ENCODE measurements at places on chromosomes 6 and 20.

GRCh38 chr6:57021086-57021720 lies 25.3 kb upstream of the KIAA1586 start:
- DNase-seq: peak; percentile 13

DNA sequence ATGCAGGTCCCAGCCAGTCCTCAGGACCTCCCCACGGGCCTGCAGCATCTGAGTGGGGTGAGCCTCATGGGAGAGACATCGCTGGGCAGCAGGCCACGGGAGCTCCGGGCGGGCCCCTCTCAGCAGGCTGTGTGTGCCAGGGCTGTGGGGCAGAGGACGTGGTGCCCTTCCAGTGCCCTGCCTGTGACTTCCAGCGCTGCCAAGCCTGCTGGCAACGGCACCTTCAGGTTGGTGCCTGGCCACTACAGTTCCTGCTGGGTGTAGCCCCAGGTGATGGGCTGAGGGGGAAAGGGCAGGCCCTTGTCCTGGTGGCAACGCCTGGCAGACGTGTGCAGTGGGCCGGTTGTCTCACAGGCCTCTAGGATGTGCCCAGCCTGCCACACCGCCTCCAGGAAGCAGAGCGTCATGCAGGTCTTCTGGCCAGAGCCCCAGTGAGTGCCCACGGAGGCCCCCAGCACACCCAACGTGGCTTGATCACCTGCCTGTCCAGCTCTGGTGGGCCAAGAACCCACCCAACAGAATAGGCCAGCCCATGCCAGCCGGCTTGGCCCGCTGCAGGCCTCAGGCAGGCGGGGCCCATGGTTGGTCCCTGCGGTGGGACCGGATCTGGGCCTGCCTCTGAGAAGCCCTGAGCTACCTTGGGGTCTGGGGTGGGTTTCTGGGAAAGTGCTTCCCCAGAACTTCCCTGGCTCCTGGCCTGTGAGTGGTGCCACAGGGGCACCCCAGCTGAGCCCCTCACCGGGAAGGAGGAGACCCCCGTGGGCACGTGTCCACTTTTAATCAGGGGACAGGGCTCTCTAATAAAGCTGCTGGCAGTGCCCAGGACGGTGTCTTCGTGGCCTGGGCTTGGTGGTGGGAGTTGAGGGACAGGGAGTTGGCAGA lies 787 bp upstream of the TNFRSF6B start:
- DNase-seq: no peak

DNA sequence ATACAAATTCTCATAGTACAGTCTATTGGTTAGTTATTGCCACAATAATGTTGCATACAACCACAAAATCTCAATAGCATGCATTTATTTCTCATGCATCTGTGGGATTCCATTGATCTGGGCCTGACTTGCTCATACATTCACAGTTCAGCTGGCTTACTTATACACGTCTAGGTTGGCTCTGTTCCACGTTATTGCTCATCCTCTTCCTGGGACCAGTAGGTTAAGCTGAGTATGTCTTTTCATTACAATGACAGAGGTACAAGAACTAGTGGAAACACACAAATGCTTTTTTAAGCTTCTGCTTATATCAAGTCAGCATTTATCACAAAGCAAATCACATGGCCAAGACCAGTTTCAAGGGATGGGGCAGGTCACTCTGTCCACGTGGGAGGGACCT lies 485.3 kb upstream of the BTBD3 start:
- DNase-seq: no peak

GRCh38 chr20:58618351-58619076 lies 32.6 kb upstream of the STX16 start:
- DNase-seq: no peak

GRCh38 chr6:158662954-158663624 lies 13.2 kb downstream of the SYTL3 start:
- no peak for DNase-seq

DNA sequence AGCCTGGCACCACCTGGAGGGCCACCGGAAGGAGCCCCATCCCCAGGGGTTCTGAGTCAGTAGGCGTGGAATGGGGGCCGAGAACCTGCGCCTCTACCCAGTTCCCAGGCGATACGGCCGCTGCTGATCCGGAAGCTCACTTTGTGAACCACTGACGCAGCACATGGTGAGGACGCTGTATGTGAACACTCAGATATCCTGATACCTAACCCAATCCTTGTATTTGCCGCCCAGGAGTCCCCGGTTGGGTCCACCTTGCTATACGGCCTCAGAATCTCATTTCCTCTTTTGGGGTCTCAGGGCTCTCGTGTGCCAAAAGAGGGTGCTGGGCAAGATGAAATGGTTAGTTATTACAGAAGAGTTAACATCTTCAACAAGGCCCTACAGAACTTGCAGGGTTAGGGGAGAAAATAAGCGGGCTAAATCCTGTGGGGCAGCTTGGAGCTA lies 604 bp upstream of the RAB5IF start:
- no peak for DNase-seq

DNA sequence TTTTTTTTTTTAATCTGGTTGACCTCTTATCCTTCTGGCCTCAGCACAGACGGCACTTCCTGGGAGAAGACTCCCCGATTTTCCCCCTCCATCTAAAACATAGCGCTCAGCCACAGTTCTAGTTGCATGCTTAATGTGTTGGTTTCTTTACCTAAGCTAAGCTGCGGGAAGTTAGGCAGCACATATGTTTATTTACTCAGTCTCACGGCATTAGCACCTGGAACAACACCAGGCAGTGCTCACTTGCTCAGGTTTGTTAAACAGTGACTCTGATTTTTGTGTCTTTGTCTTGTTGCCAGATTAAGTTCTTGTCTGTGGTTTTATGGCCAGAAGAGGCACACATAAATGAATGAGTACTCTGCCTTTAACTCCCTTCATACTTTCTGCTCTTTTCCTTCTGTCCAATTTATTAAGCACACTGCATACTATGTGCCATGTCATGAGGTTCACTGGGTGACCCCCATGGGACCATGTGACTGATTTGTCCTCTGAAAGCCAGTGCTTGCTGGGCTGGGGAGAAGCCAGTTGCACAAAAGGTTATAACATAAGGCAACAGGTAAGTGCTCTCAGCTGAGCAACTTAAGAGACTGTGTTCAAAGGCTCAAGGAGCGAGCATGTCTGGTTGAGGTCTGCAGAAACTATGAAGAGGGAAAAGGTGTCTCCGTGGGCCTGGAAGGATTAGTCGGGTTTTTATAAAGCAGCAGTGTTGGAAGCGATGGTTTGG lies 93.6 kb downstream of the RPP40 start:
- no peak for DNase-seq

- no peak for DNase-seq
Observed at GRCh38 chr20:50995506-50995905, 27.4 kb downstream of the KCNG1 start.

DNA sequence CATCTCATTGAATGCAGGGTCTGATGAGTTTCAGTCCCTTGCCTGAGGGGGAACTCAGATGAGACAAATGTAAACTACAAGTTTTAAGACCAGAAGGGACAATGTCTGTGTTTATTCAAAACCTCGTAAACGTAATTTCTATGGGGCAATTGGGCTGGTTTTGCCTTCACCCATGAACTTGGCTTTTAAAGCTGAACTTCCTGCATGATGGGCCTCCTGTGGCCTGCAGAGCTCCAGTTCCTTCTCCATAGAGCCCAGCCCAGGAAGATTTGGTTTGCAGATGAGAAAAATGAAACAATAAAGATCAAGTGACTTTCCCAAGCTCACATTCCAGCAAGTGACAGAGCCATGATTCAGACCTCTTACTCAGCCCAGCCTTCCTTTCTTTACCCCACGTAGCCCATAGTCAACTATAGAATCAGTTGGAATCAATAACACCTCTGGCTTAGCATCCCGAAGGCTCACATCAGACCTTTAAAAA lies 612.3 kb downstream of the UTRN start:
- no peak for DNase-seq

- no peak for DNase-seq
Observed at GRCh38 chr6:36229223-36229622, 32.7 kb downstream of the BRPF3 start.

DNA sequence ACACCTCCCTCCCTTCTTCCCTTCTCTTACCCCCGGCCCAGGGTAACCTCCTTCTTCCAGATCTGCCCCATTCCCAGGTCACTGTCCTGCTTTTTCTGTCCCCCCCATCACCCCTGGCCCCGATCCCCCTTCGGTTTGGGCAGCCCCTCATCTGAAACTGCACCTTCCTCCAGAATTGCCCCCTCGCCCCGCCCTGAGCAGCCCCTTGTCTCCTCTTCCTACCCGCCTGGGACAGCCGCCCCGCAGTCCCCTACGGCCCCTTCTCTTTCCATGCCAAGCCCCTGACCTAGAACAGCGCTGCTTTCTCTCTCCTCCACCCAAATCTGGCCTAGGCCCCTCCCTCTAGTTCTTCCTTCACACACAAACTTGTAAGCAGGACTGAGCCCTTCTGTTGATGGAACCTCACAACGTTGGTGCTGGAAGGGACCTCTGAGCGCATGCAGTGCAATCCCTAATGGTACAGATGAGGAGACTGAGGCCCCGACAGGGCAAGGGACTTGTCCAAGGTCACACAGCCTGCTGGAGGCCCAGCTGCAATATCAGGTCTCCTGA lies 630 bp downstream of the PPP2R5D start:
- DNase-seq: no peak

DNA sequence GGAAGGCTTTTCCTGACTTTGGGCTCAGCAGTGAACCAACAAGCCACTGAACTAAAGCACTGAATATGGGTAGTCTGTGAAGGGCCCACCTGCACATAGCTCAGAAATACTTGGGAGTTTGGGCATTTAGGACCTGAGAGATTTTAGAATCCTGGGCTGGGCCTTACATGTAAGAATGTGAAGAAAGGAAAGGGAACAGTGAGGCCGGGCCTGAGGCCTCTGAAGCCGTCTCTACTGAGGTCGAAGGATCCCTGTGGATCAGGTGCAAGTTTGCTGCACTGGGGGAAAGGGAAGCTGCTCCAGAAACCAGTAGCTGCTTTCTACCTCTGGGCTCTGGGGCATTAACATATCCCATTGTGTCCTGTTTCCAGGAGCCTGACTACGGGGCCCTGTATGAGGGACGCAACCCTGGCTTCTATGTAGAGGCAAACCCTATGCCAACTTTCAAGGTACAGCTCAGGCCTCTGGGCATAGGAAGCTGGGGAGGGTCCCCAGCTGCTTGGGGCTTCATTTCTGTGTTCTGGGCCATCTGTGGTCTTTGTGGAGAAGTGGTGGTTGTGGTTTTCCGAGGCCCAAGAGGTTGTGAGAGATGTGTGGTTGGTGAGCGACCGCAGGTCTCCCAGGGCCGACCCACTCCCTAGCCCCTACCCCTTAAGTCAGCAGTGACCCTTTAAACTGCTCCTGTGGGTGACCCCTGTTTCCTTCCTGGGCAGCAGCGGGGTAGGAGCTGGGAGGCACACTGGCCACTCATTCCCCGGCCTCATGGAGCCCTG lies 30.3 kb downstream of the PLCG1 start:
- DNase-seq: no peak

DNA sequence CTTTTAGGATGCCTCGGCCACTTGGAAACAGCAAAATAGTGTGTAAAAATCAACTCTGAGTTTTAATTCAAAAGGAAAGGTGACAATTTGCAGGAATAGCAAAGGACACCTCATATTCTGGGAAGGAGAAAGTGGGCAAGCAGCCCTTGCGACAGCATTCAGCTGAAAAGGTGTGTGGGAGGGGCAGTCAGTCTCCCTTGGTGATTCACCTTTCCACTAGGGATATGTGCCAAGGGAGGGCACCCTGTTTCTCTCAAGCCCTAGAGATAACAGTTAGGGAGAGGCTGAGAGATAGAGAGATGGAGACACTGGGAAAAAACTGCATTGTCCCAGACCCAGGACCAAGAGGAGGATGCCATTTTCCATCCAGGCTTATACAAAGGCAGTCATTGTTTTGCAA lies 228.1 kb downstream of the EPM2A start:
- DNase-seq: no peak

- DNase-seq: no peak
Observed at GRCh38 chr20:36061754-36062153, 92.8 kb upstream of the EPB41L1 start.

- no peak for DNase-seq
Observed at GRCh38 chr6:116556065-116556464, 2.5 kb downstream of the CALHM4 start.

DNA sequence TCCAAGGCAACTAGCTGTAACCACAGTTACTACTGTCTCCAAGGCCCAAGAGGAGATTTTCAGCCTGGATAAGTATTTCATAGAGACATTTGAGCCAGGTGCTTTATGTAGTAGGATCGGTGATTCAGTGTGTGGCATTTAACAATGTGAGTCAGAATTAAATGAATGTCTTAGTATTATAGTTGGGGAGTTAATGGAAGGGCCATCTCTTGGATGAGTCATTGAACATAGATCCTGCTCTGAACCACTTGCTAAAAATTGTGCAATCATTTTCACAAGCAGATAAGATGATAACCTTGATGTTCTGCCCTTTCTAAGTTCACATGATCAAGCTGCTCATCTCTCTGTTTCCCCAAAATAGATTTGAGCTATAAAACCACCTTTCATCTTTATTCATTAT lies 668.9 kb upstream of the CITED2 start:
- DNase-seq: no peak
